ENCODE measurements at places on chromosomes 4 and X.

DNA sequence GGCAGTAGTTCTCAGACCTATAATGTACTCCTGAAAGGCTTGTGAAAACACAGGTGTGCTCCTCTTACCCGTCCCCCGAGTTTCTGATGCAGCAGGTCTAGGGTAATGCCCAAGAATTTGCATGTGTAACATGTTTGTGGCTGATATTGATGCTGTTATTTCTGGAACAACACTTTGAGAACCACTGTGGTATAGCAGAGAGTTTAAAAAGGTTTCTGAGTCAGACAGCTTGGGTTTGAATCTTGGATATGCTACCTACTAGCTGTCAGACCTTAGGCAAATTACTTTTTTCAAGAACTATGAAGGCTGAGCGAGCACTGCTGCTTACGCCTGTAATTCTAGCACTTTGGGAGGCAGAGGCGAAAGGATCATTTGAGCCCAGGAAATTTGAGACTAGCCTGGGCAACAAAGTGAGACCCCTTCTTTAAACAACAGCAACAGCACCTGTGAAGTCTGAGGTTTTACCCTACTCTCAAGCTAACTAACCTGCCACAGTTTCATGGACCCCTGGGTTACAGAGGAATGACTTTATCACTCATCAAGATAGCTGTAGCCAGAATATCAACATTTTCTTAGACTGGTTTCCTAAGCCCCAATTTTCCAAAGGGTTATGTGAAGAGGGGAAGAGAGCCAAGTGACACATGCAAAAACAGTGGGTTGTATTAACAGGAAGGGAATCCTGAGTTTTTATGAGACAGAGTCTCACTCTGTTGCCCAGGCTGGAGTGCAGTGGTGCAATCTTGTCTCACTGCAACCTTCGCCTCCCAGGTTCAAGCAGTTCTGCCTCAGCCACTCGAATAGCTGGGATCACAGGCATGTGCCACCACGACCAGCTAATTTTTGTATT lies 5.1 kb downstream of the AFF1 start:
- DNase-seq: no peak

DNA sequence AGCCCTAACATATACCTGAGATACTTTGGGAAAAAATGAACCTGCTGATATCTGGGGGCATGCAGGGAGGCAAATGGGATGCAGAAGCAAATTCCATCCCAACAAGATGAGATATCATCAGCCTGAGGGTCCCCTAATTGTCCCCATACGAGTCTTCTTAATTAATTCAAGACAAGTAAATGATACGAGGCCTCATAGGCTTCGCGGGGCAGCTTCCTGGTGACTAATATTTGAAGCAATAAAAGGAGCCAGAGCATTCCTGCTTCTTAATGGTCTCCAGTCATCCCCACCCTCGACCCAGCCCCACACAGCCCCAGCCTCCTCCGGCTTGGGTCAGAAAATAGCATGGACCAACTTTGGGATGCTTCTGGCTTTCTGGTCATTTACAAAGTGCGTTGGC lies 99.6 kb upstream of the MSX1 start:
- DNase-seq: no peak

GRCh38 chr4:117699595-117699994 lies 334.7 kb upstream of the NDST3 start:
- no peak for DNase-seq

- DNase-seq: peak; percentile 40
Observed at GRCh38 chr4:99946356-99947189, at the start of gene DNAJB14. Gene DNAJB14 (minus strand): TSS chr4:99946618. CDS start chr4:99946571, 47 bp downstream.

GRCh38 chr4:41303372-41304118 lies 46.8 kb downstream of the UCHL1 start:
- no peak for DNase-seq

DNA sequence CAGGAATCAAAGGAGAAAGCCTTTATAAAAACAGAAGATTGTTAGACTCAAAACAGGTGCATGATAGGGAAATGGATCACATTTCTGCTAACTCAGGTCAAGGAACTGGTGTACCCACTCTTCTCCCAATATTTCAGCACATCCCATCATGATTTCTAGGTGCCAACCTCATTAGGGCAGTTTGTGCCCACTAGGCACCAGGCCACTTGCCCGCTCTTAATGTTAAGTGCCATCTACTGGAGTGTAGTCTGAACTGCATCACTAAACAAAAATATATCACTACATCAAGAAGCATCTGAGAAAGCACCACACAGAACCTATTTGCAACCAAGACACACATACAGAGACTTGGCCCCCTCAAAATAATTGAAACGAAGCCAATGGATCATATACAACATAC lies 140.4 kb upstream of the GRID2 start:
- DNase-seq: no peak

DNA sequence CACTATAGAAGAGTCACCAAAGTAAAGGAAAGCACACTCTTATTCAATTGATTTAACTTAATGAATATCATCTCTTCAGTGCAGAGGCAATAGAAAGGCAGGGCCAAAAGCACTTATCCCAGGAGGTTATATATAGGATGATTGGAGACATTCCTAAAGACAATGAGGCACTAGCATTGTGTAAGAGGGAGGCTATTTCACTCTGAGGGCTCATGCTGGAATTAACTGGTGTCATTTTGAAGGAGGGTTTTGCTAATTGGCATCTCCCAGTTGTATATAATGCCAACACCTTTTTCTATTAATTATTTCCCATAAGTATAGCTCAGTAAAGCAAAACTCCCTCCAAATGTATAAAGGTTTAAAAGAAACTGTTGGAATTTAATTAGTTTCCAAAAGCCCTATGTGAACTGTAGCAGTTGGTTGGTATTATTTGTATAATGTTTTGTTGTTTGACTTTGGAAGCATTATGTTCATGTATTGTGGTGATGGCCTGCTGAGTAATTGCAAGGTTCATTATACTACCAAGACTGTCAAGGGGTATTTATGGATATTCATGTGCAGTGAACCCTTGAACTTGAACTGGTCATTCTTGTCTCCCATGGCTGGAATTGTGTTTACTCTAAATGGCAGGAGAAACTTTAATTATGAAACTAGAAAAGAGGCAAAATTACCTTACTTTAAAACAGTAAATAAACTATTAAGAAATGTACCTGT lies 270.3 kb downstream of the BMPR1B start:
- DNase-seq: no peak

- DNase-seq: no peak
Observed at GRCh38 chrX:27565992-27566391, 24.2 kb upstream of the DCAF8L2 start.

DNA sequence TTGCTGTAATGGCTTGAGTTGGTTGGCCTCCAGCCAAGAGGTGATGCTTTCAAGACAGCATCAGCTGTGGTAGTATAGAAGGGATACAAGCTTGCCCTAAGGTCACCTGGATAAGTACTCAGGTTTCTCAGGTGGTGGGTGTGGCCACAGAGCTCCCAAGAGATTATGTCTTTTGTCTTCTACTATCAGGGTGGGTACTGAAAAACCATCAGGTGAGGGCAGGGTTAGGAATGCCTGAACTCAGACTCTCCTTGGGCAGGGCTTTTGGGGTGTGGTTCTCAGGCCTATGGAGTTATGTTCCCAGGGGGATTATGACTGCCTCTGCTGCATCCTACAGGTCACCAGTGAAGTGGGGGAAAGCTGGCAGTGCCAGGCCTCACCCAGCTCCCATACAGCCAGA lies 654.6 kb upstream of the GALNT7 start:
- no peak for DNase-seq

DNA sequence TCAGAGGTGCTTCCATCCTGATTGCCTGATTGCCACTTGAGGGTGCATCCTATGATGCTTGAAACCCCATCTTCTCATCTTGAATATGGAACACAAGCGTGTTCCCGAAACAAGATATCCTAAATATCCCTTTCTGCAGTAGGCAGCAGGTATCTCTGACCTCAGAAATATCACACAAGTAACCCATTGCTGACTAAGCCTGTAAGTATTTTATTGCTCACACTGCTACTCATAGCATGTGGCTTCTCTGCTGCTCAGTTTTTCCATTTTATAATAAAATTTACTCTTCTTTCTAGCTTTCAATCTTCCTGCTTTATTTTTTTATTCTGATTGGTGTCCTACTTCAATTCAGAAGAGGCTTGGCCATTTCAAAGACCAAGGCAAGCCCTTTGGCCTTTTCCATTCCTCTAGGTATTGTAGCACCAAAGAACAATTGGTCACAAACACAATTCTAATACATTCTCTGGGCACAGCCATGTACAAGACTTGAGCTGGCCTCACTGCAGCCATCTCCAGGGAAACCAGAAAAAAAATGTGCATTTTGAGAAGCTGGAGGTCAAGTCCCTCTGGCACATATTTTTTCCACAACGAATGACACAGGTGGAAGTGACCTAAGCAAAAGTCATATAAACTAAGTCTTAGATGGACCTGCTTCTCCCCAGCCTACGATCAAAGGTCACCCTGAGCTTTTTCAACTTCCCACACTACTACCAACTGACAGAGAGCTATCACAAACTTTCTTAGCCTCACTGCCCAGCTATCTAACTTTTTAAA lies 107.0 kb downstream of the OR13H1 start:
- no peak for DNase-seq

- no peak for DNase-seq
Observed at GRCh38 chr4:21753084-21753760, 195.3 kb downstream of the KCNIP4 start.

- no peak for DNase-seq
Observed at GRCh38 chrX:120264341-120264740, 13.7 kb downstream of the ZBTB33 start.

DNA sequence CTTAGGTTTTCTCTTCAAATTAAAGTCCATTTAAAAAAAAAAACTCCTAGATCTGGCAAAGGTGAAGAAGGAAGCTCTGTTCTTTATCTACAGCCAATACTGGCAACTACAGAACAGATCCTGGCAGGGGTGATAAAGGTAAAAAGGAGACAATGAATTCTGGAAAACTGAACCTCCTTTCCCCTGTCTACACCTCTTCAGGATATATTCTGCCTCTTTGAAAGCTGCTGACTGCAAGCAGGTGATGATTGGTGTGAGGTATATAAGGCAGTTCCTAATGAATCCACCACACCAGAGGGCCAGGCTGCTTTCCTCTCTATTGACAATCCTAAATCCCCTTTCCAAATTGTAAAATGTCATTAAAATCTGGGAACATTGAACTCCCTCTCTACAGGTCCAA lies 370.1 kb downstream of the PPP3CA start:
- DNase-seq: no peak

DNA sequence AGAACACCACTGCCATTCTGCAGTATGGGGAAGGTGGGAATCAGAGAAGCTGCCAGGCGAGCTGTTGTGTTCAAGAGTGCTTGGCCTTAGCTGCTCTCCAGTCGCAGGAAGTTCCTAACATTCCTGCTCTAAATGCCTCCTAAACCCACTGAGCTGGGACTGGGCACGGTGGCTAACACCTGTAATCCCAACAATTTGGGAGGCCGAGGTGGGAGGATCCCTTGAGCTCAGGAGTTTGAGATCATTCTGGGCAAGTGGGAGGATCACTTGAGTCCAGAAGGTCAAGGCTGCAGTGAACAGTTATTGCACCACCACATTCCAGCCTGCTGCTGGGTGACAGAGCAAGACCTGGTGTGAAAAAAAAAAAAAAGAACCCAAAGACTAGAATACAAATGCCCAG lies 690.3 kb upstream of the FAM241A start:
- no peak for DNase-seq

- DNase-seq: no peak
Observed at GRCh38 chr4:56698329-56698728, 17.2 kb upstream of the HOPX start.

- no peak for DNase-seq
Observed at GRCh38 chr4:69523385-69524132, 27.9 kb upstream of the UGT2B4 start.

DNA sequence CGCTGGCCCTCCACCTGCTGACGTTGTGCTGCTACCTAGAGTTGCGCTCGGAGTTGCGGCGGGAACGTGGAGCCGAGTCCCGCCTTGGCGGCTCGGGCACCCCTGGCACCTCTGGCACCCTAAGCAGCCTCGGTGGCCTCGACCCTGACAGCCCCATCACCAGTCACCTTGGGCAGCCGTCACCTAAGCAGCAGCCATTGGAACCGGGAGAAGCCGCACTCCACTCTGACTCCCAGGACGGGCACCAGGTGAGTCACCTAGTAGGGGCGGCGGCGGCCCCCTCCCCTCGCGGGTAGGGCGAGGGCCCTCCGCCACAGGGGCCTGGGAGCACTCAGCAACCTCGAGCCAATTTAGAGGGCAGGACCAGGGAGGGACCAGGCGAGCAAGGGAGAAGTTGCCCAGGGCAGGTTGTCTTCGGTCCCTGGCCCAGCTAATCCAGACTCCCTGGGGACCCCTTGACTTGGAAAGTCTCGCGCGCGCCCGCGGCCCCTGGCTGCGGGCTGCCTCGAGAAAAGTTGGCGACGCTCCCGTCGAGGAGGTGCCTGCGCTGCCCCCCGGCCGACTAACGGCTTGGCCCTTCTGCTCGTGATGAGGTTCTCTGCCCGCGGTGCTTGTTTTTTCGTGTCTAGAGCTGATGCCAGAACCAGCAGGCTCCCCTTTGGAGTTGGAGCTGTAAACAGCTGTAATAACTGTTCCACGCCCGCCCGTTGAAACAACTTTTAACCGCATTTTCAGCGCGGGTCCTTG lies 717 bp downstream of the EDA start:
- DNase-seq: no peak

Data from stimulated activated CD8-positive, alpha-beta memory T cell treated with anti-CD3 and anti-CD28 coated beads, Interleukin-7, amount 100 ng/mL, for 4 hours (primary cell).